ENCODE measurements at places on chromosomes 5 and 9. TPM values are rescaled to one million over a fixed set of nuclear protein-coding genes. Genes with fewer than 3 reads are reported as not detected.

GABRG2 gene
- not detected for total RNA-seq

FOXI1 gene
- not detected for total RNA-seq

C5orf34 gene
- 3.1 TPM for total RNA-seq

CSF1R gene
- total RNA-seq: not detected

IFNA13 gene
- not detected for total RNA-seq

SPATA31C1 gene
- not detected for total RNA-seq

PPP3R2 gene
- total RNA-seq: not detected

FOXD4L3 gene
- not detected for total RNA-seq

RNF44 gene
- 3.5 TPM for total RNA-seq

NUTM2F gene
- not detected for total RNA-seq

GFPT2 gene
- 24.8 TPM for total RNA-seq

MGAT1 gene
- 67.2 TPM for total RNA-seq

PRRT1B gene
- not detected for total RNA-seq

ADAMTS13 gene
- 1.3 TPM for total RNA-seq

CBY3 gene
- total RNA-seq: 0.18 TPM

FBXL17 gene
- 5.3 TPM for total RNA-seq
